Naive thymus-derived CD8-positive, alpha-beta T cell (primary cell): ENCODE measurements at places on chromosomes 6 and 20. TPM values are rescaled to one million over a fixed set of nuclear protein-coding genes. Genes with fewer than 3 reads are reported as not detected.

Gene ROS1
- not detected for total RNA-seq

Gene CLDN20
- not detected for total RNA-seq

Gene ZKSCAN8
- total RNA-seq: 41.2 TPM

Gene CST7
- total RNA-seq: 6.6 TPM

Gene MICA
- total RNA-seq: 21.9 TPM

Gene NHLRC1
- total RNA-seq: 2.1 TPM

Gene GTSF1L
- 0.80 TPM for total RNA-seq

Gene CASS4
- 11.6 TPM for total RNA-seq

Gene CD109
- total RNA-seq: 0.47 TPM

Gene LAMA2
- total RNA-seq: not detected

Gene RAB22A
- total RNA-seq: 22.4 TPM

Gene PARD6B
- 9.4 TPM for total RNA-seq

Gene RUNX2
- 36.7 TPM for total RNA-seq

Gene CDSN
- total RNA-seq: not detected

Gene CDH4
- 0.19 TPM for total RNA-seq

Gene HLA-B
- total RNA-seq: 5,337 TPM

Gene MAPK13
- 41.8 TPM for total RNA-seq

Gene TGM6
- not detected for total RNA-seq

Gene FAM162B
- not detected for total RNA-seq
